ENCODE measurements at places on chromosomes 1 and 21.

GRCh38 chr21:31616216-31616615, 43.3 kb upstream of the SOD1 start:
- DNase-seq = no peak

DNA sequence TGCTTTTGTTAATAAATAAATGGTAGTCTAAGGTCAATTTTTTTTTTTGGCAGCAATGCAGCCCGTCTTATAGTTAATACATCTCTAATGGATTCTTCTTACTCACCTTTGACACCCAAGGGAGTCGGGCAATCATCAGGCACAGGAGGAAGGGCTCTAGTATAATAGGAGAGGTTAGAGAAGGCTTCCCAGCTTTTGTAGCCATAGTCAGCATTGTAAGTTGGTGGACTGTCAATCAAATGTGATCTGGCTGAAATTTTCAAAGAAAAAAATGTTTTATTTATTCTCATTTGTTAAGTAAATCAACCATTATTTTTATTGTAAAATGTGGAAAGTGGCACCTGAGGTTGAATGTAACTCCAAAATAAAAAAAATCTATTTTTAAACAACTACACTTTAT, 2.1 kb downstream of the PTGS2 start:
- DNase-seq = no peak

DNA sequence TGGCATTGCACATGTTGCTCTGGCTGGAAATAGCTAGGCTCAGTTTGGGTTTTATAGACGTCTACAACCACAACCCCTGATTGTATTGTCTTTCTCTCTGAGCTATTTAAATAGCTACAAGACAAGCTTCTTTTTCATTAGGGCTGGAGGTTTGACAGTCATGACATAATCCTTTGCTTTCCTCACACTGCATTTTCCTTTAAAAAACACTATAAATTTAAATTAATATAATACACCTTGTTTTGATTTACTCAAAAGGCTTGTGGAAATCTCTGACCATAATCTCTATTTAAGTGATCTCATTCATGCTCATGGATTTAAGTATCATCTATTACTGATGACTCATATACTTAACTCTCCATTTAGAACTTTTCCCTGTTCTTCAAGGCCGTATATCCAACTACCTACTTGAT, 50.4 kb upstream of the PTGFR start:
- DNase-seq = no peak

- DNase-seq = no peak
Observed at GRCh38 chr1:168585937-168586336, 9.5 kb downstream of the XCL1 start.

DNA sequence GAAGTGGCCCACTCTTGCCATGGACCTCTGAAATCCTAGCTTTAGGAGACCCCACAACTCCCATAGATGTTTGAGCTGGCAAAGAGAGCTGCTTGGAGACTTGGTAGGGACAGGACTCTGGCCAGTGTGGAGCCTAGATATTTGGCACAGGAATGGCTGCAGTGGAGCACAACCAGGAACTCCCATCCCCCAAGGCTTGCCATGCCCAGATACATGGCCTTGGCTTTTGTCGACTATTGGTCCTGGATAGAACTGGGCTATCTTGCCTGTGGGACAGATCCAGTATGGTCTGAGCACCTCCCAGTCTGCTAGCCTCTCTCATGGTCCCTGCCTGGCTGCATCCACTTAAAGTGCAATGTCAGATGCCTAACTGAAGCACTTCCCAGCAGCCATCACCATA, 7.8 kb upstream of the GBP2 start:
- DNase-seq = no peak

DNA sequence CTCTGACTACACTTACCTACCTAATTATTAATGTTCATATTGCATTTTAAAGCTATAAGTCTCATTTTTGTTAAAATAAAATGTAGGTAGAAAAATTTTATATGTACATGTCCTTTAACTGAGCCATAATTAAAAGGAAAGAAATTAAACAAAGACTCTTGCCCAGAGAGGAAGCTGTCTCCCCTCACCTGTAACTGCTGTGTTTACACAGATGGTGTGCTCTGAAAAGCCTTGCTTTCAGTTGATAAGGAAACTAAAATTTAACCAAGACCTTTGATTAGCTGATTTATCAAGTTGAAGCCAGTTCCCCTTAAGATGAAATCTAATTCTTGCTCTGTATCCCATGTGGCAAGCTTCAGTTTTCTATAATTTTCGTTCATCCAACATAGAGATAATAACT, 213.5 kb downstream of the LYPLAL1 start:
- no peak for DNase-seq
